Endothelial cell of umbilical vein (primary cell): ENCODE measurements at places on chromosomes 1 and 21. TPM values are rescaled to one million over a fixed set of nuclear protein-coding genes. Genes with fewer than 3 reads are reported as not detected.

NRAS gene
- 76.5 and 78.7 TPM in 2 replicates for total RNA-seq

IL20 gene
- not detected in 2 replicates for total RNA-seq

PSMB2 gene
- 93.6 and 101 TPM in 2 replicates for total RNA-seq

BOLA1 gene
- total RNA-seq: 7.0 and 10.8 TPM in 2 replicates

MLLT11 gene
- 26.5 and 38.1 TPM in 2 replicates for total RNA-seq

GBP4 gene
- total RNA-seq: 1.7 and 7.6 TPM in 2 replicates

GPR157 gene
- 5.2 and 6.5 TPM in 2 replicates for total RNA-seq

SPRR2G gene
- not detected in 2 replicates for total RNA-seq
